ENCODE measurements at places on chromosomes 7 and 10.
A peak's percentile ranks its signal among the peaks of the same experiment; 100 is the strongest.

GRCh38 chr10:129586898-129587443 is 119.9 kb downstream of the MGMT start:
- no peak for DNase-seq

- no peak for DNase-seq
Observed at GRCh38 chr7:2786607-2787116, 57.4 kb downstream of the GNA12 start.

DNA sequence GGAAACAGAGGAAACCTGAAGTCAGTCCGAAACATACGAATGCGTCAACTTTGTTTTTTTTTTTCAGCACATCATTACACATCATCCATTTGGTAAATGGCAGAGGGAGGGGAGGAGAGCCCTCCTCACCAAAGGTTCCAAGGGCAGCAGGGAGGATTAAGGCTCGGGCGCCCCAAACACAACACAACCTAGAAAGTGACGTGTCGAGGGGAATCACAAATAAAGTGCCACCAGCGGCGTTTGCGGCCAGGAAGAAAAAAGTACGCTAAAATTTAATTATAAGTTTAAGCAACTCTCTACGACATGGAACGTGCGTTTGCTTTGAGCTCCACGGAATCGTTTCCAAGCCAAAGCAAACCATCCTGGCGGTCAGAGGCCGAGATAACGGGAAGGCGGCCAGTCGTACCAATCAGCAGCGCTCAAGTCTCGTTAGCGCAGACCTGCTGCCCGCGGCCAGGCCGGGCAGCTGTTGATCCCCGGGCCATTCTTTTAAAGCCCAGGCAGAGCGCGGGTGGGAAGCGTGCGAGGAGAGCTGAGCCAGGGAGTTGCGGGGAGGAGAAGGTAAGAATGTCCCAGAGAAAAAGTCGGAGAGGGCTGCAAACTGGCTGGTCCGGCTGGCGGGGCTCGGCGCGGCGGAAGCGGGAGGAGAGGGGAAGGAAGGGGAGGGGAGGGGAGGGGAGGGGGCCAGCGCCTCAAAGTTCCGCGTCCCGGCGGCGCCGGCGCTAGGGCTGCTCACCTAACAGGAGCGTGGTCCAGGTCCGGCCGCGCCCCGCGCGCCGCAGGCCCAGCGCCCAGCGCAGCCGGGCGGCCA is 719 bp downstream of the DPY19L1 start:
- DNase-seq: peak; percentile 91

DNA sequence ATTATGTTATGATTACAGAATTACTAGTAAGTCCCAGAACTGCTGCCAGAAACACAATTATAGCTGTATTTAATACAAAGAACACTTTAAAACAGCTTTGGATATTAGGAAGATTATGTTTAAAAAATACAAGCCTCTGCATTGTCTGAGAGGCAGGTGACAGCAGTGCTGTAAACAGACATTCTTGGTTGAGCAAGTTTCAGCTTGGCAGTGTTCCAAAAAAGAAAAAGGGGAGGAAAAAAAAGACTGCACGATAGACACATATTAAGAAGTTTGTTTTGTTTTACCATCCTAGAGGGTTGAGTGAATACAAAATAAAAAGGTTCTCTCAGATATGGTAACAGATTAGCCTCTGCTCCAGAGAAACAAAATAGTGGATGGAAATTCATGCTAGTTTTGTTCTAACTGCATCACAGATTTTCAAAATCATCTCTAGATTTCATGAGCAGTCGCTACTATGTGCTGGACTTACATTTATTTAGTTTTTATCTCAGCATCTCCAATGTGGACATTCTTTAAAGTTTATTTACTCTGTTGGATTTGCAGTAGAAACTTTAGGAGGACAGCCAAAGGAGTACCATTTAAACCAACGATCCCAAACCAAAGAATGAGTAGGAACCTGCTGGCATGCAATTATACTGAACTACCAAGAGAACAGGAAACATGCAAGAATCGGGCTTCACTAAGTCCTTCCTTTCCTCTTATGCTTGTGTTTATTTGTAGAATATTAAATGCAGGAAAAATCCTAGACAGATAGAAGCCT is 9.0 kb downstream of the FAM204A start:
- DNase-seq: no peak

DNA sequence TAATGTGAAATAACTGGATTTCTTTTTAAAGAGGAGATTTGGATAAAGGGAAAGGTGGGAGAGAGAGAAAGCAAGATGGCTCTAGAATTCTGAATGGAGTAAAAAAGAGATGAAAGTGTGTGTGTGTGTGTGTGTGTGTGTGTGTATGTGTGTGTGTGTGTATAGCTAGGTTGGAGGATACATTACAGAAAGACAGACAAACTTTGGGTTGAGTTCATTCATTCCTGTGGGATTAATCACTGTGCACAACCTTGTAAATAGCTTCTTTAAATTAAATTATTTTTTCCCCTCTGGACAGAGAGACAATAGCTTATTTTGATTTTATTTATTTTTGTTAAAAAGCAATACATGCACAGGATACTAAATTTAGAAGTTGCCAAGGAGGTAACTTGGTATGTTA is 7.5 kb downstream of the ASB4 start:
- no peak for DNase-seq
